Activated CD4-positive, alpha-beta T cell treated with anti-CD3 and anti-CD28 coated beads, Interleukin-2, amount 50 U/mL, for 24 hours (primary cell): ENCODE measurements at places on chromosomes 2 and 18.

DNA sequence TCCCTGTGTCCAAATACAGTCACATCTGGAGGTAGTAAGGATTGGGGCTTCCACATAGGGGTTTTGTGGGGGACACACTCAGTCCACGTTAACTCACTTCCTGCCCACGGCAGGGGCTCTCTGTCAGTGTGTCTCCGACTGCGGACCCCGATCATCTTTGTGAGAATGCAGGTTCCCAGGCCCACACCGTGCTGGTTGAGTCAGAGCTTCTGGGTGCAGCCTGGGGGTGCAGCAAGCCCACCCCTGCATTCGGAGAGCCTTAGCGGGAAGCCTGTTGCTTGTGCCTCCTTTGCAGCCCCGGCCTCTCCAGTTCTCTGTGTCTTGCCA is 28.0 kb downstream of the HPCAL1 start:
- no peak for DNase-seq

DNA sequence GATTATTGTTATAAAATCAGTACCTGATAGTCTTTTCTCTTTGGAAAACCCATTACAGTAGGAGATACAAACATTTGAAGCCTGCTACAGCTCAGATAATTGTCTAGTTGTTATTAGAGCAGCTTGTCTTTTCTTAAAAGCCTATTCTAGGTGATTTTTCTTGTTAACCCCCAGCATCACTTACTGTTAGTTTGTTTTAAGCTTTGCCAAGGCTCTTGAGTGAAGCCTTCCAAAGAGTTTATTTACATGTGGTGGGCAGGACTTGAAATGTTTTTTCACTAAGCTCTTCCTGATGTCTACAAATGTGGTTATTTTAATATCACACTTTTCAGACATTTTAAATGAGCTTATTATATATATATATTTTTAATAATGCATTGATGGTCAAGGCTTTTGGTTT is 791.3 kb downstream of the PLCL1 start:
- no peak for DNase-seq

GRCh38 chr2:17520761-17521160 is 2.5 kb upstream of the RAD51AP2 start:
- DNase-seq = no peak

DNA sequence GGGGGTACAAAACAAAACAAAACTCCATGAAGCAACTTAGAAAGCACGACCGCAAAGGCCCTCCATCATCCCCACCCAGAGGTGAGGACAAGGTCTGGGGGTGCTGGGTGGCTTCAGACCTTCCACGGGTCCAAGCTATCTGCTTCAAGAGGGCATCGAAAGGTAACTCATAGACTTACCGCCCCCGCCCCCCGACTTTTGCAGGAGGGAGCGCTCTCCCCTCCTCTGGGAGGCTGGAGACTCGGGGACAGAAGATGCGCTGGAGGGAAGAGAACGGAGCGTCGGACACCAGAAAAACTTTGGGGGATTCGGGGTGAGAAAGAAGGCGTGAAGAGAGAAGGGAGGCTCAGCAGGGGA is 300 bp upstream of the STON1 start:
- no peak for DNase-seq

DNA sequence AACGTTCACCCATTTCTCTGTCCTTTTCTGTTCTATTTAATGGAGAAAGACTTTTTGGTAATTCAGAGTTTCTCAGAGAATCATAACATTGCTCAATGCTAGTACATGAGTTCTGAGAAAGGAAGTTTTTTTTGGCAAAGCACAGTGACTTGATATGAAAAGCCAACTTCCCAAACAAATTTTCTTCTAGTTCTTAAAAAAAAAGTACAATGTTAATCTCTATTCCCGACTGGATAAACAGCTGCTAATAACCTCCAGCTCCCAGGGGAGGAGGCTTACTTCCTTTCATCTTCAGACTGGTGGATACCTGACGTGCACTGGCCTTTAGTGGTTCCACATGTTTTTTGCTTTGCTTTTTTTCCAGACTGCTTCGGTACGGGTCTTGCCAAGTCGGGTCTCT is 284.6 kb upstream of the CCDC68 start:
- DNase-seq = no peak

- no peak for DNase-seq
These were observed 6.7 kb downstream of the DLX1 start for GRCh38 chr2:172091761-172092566.

DNA sequence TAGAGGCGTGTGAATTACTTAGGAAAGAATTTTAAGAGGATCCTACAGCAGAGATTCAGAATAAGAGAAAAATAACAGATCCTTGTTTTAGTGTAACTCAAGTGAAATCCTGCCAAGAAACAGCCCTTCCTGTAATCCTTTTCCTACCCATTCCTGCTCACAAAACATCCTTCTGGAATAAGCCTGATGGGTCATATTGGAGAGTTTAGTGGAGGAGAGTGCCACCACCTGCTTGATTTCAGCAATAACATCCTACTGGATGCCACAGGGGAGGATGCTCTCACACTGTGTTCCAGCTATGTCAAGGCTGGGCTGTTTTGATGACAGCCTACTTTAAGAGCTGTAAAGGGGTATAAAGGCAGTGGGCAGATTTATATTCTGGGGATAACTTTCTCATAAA is 54.8 kb upstream of the CCDC178 start:
- DNase-seq = no peak

DNA sequence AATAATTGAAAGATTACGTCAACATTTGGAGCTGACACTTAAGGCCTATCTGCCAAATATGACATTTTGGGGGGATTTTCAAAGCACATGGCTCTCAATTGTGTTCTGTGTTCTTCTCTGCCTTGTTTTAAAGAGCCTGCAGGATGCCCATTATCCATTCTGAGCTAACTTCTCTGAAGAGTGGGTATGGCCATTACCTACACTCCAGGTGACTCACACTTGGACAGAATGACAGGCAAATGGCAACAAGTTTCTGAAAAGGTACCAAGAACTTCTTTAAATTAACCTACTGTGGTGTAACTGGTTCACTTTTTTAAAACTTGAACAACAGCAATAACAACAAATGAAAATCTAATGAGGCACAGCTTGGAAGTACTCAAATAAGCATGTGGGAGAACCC is 834.9 kb upstream of the SLC39A10 start:
- DNase-seq = no peak

DNA sequence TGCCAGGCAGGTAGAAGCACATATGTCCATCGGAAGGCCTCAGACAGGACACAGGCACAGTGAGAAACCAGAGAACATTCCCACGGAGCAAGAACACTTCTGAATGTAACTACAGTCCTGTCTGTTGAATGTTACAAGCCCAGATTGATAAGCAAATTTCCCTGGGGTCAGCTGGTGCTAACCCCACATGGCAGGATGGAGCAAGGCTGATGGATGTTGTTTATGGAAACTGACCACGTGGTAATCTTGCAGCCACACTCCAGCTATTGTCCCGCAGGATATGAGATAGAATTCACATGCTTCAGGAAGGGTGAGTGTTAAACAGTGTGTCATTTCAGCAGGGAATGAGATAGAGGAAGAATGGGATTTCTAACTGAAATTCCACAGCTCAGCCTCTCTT is 138.8 kb upstream of the COPS8 start:
- no peak for DNase-seq

DNA sequence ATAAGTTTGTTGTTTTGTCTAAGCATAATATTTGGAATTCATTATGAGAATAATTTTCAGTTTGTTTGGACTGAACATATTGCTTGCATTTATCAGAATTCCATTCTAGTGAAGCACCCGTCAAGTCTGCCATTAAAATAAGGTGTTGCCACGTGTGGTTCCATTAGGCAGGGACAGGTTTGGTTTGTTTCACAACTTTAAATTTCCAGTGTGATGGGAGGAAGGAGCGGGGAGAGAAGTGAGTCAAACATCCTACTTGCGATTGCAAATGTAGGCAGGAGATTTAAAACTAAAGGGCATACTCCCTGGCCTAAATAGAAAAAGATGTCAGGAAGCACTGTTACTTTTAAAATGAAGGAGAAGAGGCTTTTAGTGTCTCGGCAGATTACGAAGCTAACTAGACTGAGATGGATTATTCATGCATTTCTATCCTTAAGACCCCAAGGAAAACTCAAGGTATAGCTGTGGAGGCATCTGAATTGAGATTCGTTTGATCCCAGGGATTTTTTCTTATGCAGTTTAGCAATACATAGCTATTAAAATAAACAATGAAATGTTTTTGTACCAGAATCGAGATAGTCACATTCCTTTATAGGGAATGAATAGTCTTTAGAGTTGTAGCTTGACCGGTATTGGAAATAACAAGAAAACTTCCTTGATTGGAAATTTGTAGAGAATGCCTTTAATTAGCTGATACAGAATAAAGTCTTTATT is 19.8 kb downstream of the GRHL1 start:
- DNase-seq = no peak

- DNase-seq = peak; percentile 37
These were observed 70.8 kb upstream of the STK17B start for GRCh38 chr2:196242131-196242620.

DNA sequence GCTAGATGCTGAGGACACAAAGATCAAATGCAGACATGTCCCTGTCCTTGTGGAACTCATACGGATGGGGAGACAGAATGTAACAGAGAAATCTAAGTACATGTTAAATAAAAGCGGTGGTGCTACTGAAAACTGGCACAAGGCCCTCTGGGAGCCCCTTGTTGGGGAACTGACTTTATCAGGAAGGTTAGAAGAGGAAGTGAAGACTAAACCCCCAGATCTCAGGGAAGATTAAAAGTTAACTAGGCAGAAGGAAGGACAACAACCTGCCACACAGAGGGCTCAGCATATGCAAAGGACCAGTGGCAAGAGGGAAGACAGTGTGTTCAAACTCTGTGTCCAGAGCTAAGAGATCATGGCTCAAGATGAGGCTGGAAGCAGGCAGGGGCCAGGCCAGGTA is 4.8 kb downstream of the CACNB4 start:
- no peak for DNase-seq

- DNase-seq = no peak
These were observed 157.1 kb upstream of the LRRTM1 start for GRCh38 chr2:80461505-80462197.

DNA sequence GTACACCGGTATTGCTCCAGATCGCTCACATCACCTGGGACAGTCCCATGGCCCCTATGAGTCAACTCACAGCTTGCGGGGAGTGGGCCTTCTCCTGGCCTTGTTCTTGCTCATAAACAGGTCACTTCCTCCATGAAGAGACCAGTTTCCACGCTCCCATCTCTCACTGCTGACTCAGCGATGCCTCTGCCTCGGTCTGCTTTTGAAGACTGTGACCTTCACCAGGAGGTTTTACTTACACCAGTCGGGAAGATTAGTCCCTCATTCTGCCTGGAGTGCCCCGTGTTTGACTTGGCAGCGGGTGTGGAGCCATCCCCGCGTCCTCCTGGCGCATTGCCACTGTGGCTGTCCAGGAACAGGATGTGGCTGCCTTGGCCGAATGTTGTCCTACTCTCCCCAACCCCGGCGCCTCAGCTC is 159.8 kb downstream of the RHBDD1 start:
- peak; percentile 25 for DNase-seq

- DNase-seq = no peak
These were observed 244.3 kb downstream of the RNF144A start for GRCh38 chr2:7161501-7161900.

DNA sequence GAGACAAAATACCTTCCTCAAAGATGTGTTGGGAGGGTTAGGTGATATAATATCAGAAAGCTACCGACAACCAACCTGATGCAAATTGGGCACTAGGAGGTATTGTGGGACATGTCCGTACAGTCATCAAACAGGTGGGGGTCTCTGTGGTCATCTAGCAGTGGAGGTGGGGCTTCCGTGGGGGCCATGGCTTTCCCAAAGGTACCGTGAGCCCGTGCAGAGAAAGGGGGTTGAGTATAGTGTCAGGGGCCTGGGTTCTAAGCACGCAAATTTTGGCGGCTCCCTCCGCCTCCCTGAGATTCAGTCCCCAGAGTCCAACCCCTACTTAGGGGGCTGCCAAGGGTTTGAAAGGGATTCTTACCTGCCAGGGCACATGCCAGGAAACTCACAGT is 32.6 kb downstream of the HJURP start:
- DNase-seq = no peak

GRCh38 chr2:142603759-142604158 is 273.7 kb upstream of the KYNU start:
- no peak for DNase-seq

GRCh38 chr2:38033646-38034045 is 42.3 kb downstream of the CYP1B1 start:
- DNase-seq = no peak
